ENCODE measurements at places on chromosomes 5 and 9. TPM values are rescaled to one million over a fixed set of nuclear protein-coding genes. Genes with fewer than 3 reads are reported as not detected.

DNA sequence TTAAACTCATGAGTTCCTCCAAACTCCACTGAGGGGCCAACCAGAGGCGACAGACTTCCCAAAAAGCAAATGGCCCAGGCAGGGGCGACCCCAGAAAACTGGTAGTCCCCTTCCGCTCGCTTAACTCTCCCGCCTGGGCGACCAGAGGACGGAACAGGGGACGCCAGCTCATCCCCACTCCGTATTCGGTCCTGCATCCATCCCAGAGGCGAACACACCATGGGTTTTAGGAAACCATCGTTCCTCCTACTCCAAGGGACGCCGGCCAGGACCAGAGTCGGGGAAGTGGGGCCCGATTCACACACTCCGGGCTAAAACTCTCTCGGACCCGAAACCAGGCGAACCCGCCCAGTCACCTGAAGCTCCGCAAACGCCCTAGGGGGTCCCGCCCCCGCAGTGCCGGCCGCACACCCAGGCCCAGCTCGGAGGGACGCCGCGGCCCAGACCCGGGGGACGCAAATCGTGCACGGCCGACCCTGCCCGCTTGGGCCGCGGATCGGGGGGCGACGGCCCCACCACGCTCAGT is 478 bp downstream of the TEX10 start:
- peak; percentile 64 for DNase-seq

- no peak for DNase-seq
Observed at GRCh38 chr9:107749787-107750444, 260.3 kb upstream of the KLF4 start.

- no peak for DNase-seq
Observed at GRCh38 chr5:24167806-24168205, 477.0 kb downstream of the CDH10 start.

DNA sequence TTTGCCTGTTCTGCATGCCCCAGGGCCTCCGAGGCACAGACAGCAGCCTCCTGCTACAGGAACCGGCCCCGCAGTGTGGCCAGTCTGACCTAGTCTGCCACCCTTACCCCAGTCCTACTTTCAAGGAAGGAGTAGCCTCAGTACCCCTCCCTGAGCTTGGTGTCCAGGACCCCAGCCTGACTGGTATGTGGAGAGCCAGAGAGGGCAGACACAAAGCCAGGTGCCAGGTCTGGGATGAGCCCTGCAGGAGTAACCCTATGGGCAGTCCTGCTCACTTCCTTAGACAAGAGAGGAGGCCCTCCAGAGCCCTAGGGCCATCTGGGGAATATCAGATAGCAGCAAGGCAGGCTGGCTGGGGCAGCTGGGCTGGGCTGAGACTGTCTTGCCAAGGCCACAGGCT is 67.8 kb downstream of the NRG2 start:
- no peak for DNase-seq

The IFNK gene
- not detected for total RNA-seq

The SPINK6 gene
- not detected for total RNA-seq

GRCh38 chr9:131629825-131630204 is 84.5 kb downstream of the PRRT1B start:
- DNase-seq = no peak

GRCh38 chr5:72747826-72748225 is 68.6 kb upstream of the TNPO1 start:
- no peak for DNase-seq

The LHX3 gene
- 0.12 TPM for total RNA-seq

GRCh38 chr9:26240020-26240419 is 561.8 kb upstream of the TUSC1 start:
- DNase-seq = no peak

GRCh38 chr5:79076819-79077218 is 7.3 kb downstream of the BHMT2 start:
- DNase-seq = no peak

The RNF183 gene
- not detected for total RNA-seq

DNA sequence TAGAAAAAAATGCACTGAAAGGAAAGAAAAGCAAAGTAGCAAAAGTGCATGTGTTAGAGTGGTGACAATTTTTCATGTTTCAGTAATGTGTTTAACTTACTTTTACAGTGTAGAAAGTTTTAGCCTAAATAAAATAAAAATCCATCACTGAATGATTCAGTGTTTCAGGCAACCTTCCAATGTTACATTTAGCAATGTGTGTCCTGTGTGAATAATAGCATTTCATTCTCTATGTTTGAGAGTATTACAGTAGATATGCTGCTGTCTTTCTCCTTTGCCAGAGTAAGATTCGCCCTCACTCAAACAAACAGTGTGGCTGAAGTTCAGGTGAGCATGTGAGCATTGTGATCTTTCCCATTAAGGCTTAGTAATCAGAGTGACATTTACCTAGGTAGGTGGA is 171.1 kb downstream of the TARS1 start:
- no peak for DNase-seq

The SPATA31C1 gene
- total RNA-seq = not detected

GRCh38 chr9:18857769-18858168 is 175.2 kb downstream of the SAXO1 start:
- no peak for DNase-seq

- DNase-seq = no peak
Observed at GRCh38 chr5:58381566-58381965, 78.3 kb downstream of the PLK2 start.

GRCh38 chr9:70160686-70161600 is 97.8 kb upstream of the SMC5 start:
- DNase-seq = no peak

- no peak for DNase-seq
Observed at GRCh38 chr5:95281226-95281625, 3.7 kb downstream of the MCTP1 start.

GRCh38 chr5:82406205-82406773 is 128.1 kb upstream of the RPS23 start:
- DNase-seq = no peak

The BTNL3 gene
- not detected for total RNA-seq

GRCh38 chr9:26684029-26684428 is 208.6 kb downstream of the CAAP1 start:
- no peak for DNase-seq

DNA sequence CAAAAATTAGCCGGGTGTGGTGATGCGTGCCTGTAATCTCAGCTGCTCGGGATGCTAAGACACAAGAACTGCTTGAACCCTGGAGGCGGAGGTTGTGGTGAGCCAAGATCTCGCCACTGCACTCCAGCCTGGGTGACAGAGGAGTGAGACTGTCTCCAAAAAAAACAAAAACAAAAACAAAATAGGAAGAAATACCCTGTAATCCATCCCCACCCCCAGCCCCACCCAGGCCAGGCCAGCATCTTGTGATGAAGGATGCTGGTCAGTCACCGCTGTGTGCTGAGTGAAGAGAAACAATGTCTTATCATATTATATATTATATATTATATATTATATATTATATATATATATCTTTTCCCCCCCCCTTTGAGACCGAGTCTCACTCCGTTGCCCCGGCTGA is 15.4 kb upstream of the CCIN start:
- no peak for DNase-seq

DNA sequence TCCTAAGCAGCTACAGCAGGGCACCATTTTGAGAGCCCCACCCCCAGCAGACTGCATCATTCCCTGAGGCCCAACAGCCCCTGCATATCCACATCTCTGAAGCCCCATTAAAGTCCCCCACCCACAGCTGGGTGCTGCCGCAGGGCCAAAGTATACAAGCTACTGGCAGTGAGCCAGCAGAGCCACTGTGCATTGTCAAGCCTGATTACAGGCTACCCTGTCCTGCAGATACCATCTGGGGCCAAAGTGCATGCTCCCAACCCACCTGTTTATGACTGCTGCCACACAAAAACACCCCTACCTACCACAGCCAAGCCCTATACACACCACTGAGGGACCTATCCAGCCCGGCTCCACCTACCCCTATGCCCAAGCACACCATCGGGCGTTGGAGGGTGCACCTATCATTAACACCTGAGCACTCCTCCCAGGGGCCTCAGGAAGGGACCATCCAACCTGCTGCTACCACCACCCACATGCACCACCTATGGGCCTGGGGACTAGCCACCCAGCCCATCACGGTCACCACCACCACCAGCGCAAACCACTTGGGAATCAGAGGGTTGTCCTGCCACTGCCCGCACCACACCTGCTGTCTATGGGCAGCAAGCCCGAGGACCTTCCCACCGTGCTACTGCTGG is 105.0 kb downstream of the PLPP1 start:
- no peak for DNase-seq

DNA sequence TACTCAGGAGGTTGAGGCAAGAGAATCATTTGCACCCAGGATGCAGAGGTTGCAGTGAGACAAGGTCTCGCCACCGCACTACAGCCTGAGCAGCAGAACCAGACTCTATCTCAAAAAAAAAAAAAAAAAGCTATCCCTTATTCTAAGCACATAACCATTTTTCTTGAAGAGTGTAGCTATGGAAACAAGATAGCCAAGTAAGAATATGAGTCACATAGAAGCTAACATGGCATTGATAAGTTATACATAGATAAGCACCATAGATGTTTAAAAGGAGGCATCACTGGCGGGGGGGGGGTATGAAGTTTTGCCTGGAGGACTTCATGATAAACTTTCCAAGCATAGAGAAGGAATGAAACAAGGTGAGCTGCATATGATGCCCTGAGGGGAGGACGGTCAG is 26.0 kb downstream of the CHSY3 start:
- DNase-seq = no peak

The ORM2 gene
- not detected for total RNA-seq

- DNase-seq = no peak
Observed at GRCh38 chr5:38968665-38969064, 105.5 kb downstream of the RICTOR start.

The FBN2 gene
- not detected for total RNA-seq

DNA sequence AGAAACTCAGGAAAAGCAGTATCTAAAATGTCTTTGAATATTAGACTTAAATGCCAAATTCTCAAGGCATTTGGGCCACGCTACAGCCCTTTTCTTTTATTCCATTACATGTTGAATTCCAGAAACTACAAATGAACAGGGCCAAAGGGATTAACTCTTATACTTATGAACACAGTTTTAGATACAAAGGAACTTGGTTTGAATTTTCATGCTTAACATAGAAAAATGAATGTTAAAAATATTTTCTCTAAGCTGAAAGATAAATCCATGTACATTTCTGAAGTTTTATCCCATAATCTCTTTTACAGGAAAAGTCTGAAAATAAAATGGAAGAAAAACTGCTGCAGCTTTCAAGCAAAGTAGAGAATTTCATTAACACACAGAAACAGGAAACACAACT is 56.8 kb downstream of the FAM81B start:
- DNase-seq = no peak

The FGF1 gene
- total RNA-seq = not detected

DNA sequence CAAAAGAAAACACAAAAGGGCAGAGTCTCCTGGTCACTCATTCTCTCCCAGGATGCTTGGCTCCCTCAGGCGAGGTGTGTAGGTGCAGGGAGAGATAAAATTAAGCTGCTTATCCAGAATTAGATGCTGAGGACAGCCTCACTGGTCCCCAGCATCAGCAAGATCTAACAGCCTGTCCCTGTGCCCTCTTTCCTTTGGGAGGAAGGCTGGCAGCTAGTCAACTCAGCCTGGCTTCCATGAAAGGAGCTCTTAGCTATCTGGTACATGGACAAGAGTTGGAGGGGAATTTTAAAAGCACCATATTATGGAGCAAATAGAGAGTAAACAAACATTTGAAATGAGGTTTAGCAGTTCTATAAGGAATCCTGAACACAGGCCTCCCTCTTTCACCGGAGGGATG is 198.5 kb upstream of the PANK3 start:
- no peak for DNase-seq

- no peak for DNase-seq
Observed at GRCh38 chr9:4866239-4866969, 73.7 kb downstream of the RCL1 start.

Measured in natural killer cell treated with Interleukin-12 subunit alpha and Interleukin-12 subunit beta and Interleukin-15 and Interleukin-18, amount 100 ng/mL, for 72 hours (primary cell).